ENCODE measurements at places on chromosomes 4 and X.

DNA sequence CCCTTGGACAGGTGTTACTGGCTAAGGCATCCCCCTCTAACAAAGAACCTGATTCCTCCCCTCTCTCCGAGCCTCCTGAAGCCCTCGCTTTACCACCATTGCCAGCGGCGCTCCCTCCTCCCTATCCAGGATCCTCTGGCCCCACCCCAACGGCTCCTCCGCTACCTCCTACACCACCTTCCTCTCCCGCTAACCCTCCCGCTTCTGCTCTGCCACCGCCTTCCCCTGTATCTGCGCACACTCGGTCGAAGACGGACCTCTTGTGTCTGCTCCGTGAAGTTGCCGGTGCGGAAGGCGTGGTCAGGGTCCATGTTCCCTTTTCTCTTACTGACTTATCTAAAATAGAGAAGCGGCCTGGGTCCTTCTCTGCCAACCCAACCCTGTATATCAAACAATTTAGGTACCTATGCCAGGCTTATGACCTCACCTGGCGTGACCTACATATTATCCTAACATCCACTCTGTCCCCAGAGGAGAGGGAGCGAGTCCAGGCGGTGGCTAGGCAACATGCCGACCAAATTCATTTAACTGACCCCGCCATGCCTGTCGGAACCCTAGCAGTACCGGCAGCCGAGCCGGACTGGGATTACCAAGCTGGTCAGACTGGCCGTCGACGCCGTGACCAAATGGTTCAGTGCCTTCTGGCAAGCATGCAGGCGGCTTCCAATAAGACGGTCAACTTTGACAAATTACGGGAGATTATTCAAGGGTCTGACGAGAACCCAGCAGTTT lies 958.9 kb downstream of the RPA4 start:
- DNase-seq = no peak

- no peak for DNase-seq
Observed at GRCh38 chr4:183716302-183716701, 57.2 kb downstream of the TRAPPC11 start.

GRCh38 chrX:127276326-127276725 lies 456.8 kb downstream of the PRR32 start:
- DNase-seq = no peak

DNA sequence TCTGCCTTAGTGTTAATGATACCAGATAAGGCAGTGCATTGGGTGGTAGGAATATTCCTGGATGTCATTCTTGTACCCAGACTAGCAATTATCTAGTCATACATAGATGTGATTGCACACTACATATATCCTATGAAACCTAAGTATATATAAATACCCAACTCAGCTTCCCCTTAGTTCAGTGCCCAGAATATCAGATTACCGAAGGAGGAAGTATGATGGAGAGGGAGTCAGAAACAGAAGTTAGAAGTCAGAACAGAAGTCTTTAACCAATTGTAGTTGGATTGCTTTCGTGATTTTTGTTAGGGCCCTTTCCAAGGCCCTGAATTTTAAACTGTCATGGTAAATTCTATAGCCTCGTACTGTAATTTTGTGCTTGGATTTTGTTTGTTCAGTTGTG lies 42.9 kb downstream of the MOB1B start:
- DNase-seq = no peak

DNA sequence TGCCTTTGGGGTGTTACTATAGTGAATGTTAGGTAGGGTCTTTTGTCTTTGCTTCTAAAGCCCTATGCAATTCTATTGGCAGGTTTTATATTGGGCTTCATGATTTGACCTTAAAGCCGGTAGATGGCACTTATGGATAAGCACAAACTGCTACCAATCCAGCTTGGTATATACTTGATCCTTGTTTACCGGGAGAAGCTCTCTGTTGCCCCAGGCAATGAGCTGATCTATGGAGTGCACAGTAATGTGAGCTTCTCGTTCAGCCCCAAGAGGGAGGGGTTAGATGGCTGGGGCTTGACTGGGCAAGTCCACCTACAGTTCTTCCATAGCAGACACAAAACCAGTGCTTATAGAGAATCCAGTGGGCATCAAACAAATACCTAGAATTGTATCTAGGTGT lies 287.2 kb upstream of the CT83 start:
- DNase-seq = no peak

DNA sequence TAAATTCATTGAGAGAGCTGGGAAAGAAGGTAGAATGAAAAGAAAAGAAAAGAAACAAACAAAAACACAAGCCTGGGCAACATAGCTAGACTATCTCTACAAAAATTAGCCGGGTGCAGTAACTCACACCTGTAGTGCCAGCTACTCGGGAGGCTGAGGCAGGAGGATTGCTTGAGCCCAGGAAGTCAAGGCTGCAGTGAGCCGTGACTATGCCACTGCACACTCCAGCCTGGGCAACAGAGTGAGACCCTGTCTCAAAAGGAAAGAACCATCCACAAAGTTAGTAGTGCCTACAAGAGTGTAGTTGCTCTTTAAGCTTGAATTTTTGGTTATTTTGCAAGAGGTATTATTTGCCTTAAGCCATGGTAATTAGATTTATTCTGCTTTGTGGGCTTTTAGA lies 157.7 kb downstream of the CBR4 start:
- DNase-seq = no peak

DNA sequence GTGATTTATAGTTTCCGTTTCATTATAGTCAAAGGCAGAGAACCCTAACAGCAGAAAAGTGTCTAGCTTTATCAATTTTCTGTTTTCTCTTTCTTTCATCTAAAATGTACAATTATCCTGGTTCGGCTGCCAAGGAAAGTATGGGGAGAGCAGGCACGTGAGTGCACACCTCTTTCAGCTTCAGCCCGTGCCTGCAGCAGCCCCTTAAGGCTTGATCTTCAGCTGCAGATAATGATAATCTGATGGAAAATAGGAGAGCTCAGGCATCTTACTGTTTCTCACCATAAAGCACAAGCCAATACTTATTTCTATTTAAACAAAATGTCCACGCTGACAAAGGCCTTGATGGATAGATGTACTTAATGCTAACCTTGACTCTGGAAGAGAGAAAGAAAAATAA lies 334.4 kb downstream of the UNC5C start:
- DNase-seq = no peak

GRCh38 chr4:12966726-12967125 lies 517.4 kb downstream of the RAB28 start:
- no peak for DNase-seq

GRCh38 chr4:55554453-55555030 lies 7.8 kb upstream of the CLOCK start:
- DNase-seq = no peak

GRCh38 chr4:173091958-173092357 lies 76.7 kb upstream of the GALNT7 start:
- DNase-seq = no peak

DNA sequence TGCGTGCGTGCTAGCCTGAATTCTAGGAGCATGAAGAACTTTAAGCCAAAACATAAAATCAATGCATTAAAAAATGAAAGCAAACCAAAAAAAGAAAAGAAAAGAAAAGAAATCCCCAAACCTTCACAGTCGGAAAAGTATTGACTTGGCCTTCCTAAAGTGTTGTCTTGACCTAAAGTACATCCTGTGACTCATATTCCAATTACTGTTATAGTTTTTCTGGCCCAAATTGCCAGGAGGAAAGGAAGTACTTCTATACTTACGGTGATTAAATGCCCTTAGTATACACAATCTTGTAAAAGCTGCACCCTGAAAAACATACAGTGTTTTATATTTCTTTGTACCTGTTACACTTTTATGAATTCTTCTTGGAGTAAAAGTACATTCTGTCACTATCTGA lies 512.8 kb downstream of the ANKRD50 start:
- DNase-seq = no peak

DNA sequence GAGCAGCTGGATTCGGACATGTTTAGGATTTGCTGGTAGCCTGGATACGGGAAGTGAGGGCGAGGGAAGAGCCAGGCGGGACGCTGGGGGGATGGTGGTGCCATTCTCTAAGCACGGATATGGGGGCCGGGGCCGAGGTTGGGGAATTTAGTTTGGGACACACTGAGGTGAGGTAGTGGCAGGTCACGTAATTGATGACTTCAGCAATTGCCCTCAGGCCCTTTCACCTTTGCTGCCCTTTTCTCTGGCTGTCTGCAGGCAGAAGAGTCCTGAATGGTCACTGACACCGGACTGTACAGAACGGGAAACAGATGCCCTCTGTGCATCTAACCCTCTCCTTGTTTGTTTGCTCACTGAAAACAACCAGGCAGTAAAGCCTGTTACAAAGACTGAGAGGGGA lies 16.9 kb upstream of the HMGB3 start:
- no peak for DNase-seq

DNA sequence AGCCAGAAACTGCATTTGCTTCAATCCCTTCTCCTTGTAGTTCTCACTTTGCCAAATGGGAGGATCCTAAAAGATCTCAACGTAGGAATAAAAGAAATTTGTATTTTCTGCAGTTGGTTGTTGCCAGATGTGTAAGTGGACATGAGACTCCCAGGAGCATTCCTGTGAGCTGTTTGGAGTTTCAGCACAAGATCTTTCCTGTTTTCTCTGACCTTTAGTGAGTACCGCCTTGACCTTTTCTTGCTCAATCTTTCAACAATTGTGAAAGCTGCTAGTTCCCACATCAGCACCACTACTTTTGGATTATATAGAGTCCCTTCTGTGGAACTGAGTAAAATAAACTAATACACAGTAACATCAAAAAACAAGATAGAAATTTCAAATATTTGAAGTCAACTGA lies 683.8 kb upstream of the PABPC4L start:
- DNase-seq = no peak

GRCh38 chr4:152117933-152118507 lies 357.2 kb upstream of the GATB start:
- DNase-seq = no peak

- DNase-seq = no peak
Observed at GRCh38 chr4:189299706-189300105, 641.0 kb upstream of the FRG1 start.

DNA sequence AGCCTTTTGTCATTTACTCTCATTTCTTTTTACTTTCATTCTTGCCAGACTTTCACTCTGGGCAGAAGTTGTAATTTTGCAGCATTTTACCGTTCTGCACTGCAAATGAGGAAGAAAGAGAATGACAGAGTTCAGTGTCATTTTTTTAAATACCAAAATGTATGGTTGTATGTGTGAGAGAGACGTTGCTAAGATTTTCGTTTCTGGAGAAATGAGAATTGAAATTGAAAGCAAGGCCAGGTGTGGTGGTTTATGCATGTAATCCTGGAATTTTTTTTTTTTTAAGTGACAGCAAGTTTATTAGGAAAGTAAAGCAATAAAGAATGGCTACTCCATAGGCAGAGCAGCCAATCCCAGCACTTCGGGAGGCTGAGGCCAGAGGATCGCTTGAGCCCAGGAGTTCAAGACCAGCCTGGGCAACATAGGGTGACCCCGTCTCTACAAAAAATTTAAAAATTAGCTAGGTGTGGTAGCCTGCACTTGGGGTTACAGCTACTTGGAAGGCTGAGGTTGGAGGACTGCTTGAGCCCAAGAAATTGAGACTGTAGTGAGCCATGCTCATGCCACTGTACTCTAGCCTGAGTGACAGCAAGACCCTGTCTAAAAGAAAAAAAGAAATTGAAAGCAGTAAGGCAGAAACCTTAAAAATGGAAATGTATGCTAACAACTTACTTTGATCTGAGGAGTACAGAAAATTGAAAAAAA lies 12.9 kb downstream of the DCK start:
- DNase-seq = no peak

DNA sequence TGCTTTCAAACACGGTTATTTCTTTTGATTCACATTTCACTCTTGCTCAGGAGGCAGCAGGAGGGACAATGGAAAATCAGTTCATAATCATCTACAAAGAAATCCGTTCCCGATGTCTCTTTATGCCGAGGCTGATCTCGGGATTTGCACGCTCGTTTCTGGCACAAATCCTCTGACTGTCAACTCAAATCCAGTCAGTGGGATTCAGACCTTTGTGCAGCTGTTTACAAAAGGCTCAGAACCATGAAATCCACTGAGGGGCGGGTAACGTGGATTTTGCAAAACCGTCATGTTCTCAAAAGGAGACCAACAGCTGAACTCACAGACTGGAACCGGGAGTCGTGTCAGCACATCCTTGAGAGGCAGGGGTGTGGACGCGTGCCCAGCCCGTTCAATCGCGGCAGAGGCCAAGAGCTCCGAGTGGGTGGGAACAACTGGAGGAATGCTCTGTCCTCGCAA lies 46.4 kb downstream of the ACOX3 start:
- no peak for DNase-seq

GRCh38 chrX:137119049-137119448 lies 85.3 kb upstream of the GPR101 start:
- DNase-seq = no peak

- no peak for DNase-seq
Observed at GRCh38 chrX:96591421-96591820, 93.2 kb upstream of the DIAPH2 start.

DNA sequence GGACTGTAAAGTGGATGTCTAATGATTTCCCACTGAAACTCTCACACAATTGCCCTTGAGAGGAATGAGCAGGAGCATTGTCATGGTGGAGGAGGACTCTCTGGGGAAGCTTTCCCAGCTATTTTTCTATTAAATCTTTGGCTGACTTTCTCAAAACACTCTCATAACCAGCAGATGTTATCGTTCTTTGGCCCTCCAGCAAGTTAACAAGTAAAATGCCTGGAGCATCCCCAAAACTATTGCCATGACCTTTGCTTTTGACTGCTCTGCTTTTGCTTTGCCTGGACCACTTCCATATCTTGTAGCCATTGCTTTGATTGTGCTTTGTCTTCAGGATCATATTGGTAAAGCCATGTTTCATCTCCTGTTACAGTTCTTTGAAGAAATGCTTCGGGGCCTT lies 120.2 kb upstream of the PDE5A start:
- no peak for DNase-seq

- DNase-seq = peak; percentile 47
Observed at GRCh38 chr4:8343262-8343966, 73.9 kb downstream of the HTRA3 start.

DNA sequence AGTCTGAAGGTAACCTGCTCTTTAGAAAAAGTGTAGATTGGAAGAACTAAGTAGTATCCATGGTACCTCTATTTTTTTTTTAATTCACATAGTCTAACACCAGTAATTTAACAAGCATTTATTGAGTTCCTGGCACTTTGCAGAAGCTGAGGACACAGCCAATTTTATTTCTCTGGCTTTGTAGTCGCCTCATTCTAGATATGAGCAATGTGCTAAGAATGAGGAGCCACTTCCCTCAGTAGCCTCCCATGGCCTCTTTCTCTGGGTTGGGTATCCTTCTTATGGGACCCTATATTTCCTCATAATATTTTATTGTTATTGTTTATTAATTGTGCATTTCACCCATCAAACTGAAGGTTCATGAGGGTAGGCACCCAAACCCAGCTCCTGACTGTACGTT lies 67.6 kb downstream of the ENPEP start:
- DNase-seq = no peak

DNA sequence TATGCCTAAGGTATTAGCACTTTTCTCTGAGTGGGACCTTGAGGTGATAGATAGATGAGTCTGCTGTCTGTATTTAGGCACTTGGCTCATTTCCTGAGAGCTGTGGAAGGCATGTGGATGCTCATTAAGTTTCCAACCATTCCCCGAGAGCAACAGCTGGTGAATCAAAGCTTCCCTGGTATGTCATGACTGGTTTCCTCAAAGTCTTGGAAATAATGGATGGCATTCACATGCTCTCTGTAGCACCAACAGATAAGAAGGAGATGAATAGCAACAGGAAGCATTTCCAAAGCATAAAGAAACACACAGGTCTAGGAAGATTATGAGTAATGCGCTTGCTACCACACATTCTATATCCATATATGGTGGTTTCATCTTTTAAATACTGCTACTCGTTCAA lies 118.3 kb upstream of the ETNPPL start:
- DNase-seq = no peak
